ENCODE measurements at places on chromosomes 4 and X. TPM values are rescaled to one million over a fixed set of nuclear protein-coding genes. Genes with fewer than 3 reads are reported as not detected.

GRCh38 chrX:63466690-63467089 lies 115.6 kb upstream of the SPIN4 start:
- H3K27me3 ChIP-seq, result no peaks in the 10 kb centered on the region
- H3K36me3 ChIP-seq, result no peaks in the 10 kb centered on the region
- no peaks in the 10 kb centered on the region for H3K4me1 ChIP-seq
- H3K4me3 ChIP-seq, result no peak overlapping the region
- DNase-seq, result no peak
- no peak overlapping the region for H3K27ac ChIP-seq

- H3K4me1 ChIP-seq, result no peaks in the 10 kb centered on the region
- H3K4me3 ChIP-seq, result no peak overlapping the region
- no peaks in the 10 kb centered on the region for H3K27me3 ChIP-seq
Observed at GRCh38 chr4:38800961-38801450, 3.6 kb downstream of the TLR1 start.

DNA sequence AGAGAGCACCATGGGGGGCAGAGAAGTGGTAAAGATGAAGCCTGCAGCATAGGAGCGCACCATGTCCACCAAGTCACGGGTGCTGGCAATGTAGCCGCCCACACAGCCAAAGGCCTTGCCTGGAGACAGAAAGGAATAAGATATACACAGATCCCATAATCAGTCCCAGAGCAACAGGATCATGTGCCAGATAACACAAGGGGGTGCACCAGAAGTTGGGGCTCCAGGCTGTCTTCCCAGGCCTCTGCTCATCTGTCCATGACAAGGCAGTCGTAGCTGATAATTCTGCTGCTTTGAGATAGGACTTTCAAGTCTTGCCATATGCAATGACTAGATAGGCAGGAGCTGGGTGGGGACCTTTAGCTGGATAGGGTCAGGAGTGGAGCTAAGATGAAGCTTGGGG lies 14.7 kb downstream of the APEX2 start:
- H3K36me3 ChIP-seq, result no peaks in the 10 kb centered on the region
- no peaks in the 10 kb centered on the region for H3K27me3 ChIP-seq
- H3K4me1 ChIP-seq, result no peaks in the 10 kb centered on the region
- H3K4me3 ChIP-seq, result no peak overlapping the region
- no peak for DNase-seq

GRCh38 chr4:172596206-172596605 lies 572.4 kb upstream of the GALNT7 start:
- no peak for DNase-seq
- H3K27me3 ChIP-seq, result no peaks in the 10 kb centered on the region
- no peak overlapping the region for H3K27ac ChIP-seq
- no peaks in the 10 kb centered on the region for H3K4me1 ChIP-seq

- no peak overlapping the region for H3K4me3 ChIP-seq
- no peak overlapping the region for H3K27ac ChIP-seq
- no peak for DNase-seq
- H3K4me1 ChIP-seq, result no peaks in the 10 kb centered on the region
- no peaks in the 10 kb centered on the region for H3K27me3 ChIP-seq
Observed at GRCh38 chr4:24672880-24673279, 88.5 kb upstream of the DHX15 start.

- DNase-seq, result no peak
- H3K4me1 ChIP-seq, result no peaks in the 10 kb centered on the region
- no peaks in the 10 kb centered on the region for H3K27me3 ChIP-seq
- H3K36me3 ChIP-seq, result no peaks in the 10 kb centered on the region
- H3K27ac ChIP-seq, result no peak overlapping the region
Observed at GRCh38 chrX:109399831-109400230, 82.1 kb downstream of the GUCY2F start.

- no peaks in the 10 kb centered on the region for H3K27me3 ChIP-seq
- H3K4me3 ChIP-seq, result no peak overlapping the region
- no peak for DNase-seq
Observed at GRCh38 chrX:133185119-133185518, 33.0 kb downstream of the TFDP3 start.

DNA sequence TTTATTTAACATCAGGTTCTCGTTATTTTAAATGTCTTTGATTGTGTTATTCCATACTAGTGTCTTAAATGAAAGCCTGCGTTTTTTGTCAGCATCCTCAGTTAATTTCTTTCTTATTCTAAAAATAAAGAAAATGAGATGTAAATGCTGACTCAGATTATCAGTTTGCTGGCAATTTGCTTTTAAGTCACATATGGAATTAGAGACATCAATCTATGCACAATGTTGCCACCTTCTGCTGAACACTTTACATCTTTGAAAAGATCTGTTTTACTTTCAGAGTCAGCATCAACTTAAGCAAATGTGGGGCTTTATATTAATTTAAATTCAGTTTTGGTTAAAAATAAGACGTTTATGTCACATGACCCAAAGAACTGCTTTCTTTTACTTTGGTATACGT lies 99.2 kb downstream of the ADGRL3 start:
- no peak overlapping the region for H3K27ac ChIP-seq
- no peaks in the 10 kb centered on the region for H3K36me3 ChIP-seq
- no peak for DNase-seq
- H3K4me1 ChIP-seq, result no peaks in the 10 kb centered on the region
- no peak overlapping the region for H3K4me3 ChIP-seq

DNA sequence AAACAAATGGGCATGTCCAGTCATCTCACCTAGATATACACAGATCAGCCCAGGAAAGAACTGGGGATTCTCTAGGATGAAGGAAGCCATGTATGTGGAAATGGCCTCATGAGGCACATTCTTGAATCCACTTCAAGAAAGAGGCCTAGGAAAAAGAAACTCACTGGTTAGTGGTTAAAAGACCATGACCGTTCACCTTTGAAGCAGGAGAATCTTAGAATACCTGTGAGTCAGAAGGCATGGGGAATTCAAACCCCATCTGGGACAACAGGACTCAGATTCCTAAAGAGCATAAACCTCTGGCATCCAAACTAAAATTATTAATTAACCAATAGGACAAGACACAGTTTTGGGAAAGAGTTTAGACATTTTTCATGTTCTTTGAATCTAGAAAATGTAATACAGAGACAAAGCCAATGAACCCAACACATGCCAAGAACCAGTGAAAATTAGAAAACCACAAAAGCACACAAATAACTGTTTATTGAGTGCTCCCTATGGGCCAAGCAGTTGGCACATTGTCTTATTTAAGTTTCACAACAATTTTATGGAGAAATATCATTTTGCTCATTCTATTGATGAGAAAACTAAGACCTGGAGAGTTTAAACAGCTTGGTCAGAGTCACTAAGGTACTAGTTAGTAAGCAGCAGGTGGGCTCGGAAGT lies 97.5 kb downstream of the NPNT start:
- no peaks in the 10 kb centered on the region for H3K4me1 ChIP-seq
- no peak overlapping the region for H3K27ac ChIP-seq
- no peaks in the 10 kb centered on the region for H3K36me3 ChIP-seq
- H3K4me3 ChIP-seq, result no peak overlapping the region
- no peak for DNase-seq

DNA sequence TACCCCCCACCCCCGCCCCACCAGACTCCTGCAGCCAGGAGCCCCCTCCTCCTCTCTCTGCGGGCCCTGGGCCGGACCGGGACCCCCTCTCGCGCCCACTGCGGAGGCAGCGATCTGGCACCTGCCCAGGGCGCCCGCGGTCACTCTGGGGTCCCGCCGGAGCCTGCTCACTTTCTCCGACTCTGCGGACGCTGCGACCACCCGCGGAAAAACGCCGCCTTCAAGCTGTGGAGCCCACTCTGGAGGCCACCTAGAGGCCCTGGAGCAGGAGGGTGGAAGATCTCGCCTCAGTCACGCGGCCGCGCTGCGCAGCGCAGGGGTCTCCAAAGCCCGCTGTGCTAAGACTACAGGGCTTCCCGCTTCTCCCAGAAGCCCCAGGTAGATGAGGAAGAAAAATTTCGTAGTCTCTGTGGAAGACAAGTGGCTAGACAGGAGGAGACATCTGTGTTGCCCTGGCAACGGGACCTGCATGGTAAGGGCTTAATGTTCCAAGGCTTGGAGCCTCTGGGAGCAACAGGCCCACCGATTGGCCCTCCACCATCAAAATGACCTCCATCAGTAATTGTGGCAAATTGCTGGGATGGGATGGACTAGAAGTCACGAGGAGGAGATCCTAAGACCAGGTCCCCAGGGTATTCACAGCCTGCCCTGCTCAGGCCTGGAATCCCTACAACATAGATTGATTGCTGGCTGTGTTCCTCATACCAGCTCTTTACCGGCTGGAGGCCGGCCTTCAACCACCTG lies at the start of gene PNMA6F:
Gene PNMA6F (minus strand): TSS at position 387 of the 744 bp plus-strand sequence. CDS start 1,093 bp downstream, outside the sequence.
- H3K27ac ChIP-seq, result no peak within 1 kb of the TSS
- H3K4me3 ChIP-seq, result no peak within 1 kb of the TSS
- peak; percentile 44 for DNase-seq
- H3K4me1 ChIP-seq, result no peaks in the 10 kb centered on the region
- no peaks in the 10 kb centered on the region for H3K27me3 ChIP-seq

- H3K27me3 ChIP-seq, result no peaks in the 10 kb centered on the region
- no peaks in the 10 kb centered on the region for H3K36me3 ChIP-seq
- H3K4me3 ChIP-seq, result no peak overlapping the region
- H3K4me1 ChIP-seq, result no peaks in the 10 kb centered on the region
- no peak overlapping the region for H3K27ac ChIP-seq
Observed at GRCh38 chrX:124981420-124981819, 338.3 kb upstream of the TEX13C start.

DNA sequence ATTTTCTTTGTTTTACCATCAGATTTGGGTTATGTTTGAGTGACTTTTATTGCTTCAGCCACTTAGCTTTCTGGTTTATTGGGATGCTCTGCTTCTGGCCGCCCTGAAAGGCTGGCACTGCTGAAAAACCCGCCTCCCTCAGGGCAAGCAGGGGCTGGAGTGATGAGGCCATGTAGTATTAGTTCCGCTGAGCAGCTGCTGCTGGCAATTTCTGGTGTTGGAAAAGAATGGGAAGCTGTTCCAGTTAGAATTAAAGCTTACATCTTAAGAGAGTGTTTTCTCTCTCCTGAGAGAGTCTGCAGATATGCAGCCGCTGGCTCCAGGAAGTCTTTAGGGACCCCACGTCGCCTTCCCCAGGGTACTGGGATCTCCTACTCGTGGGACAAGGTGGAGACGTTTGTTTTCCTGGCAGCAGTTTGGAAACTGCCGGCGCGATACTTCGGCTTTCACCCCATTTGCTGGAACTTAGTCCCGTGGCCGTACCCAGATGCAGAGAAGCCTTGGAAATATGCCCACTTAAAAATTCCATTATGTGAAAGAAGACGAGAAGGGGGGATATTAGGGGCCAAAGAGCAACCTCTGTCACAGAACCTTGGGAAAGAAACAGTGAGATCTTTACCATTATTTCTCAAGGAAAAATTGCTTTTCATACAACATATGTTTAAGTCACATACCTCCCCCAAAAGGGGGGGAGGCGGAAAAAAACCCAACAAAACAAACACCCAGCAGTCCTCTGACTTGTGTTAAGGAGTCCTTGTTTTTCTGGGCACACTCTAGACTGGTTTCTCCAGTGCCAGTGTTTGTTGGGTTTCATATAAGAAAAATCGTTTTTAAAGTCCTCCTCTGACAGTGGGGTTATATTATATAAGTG lies 72.6 kb downstream of the TMEM131L start:
- H3K36me3 ChIP-seq, result no peaks in the 10 kb centered on the region
- no peaks in the 10 kb centered on the region for H3K4me1 ChIP-seq
- peak overlapping the region; percentile 15 for H3K27ac ChIP-seq

GRCh38 chrX:143095816-143096215 lies 70.1 kb downstream of the SPANXN4 start:
- no peak overlapping the region for H3K27ac ChIP-seq
- no peaks in the 10 kb centered on the region for H3K27me3 ChIP-seq
- H3K4me3 ChIP-seq, result no peak overlapping the region
- no peak for DNase-seq
- no peaks in the 10 kb centered on the region for H3K36me3 ChIP-seq

DNA sequence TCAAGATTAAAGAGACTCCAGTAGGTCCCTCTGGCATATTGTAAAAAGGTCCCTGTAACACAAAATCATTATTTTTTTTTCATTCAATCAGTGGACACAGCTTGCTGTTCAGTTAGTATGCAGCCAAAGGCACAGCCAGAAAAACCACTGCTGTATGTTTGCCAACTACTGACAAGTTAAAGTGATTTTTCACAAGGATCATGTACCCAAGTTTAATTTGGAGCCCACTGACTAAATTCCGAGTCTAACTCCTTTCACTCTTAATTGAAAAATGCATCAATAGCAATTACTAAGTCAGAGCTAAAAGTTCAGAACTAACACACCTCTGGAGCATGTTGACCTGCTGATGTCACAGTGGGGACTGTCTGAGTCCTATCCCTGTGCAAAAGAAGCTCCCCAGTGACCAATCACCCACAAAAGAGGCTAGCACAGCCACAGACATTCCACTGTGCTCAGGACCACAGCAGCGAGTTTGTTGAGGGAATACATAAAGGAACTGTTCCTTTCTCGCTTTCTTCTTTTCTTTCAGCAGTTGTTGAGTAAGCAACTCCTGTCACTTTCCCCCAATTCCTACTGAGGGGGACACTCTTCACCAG lies 60.4 kb downstream of the STX18 start:
- no peaks in the 10 kb centered on the region for H3K4me1 ChIP-seq
- no peaks in the 10 kb centered on the region for H3K36me3 ChIP-seq
- DNase-seq, result no peak
- no peak overlapping the region for H3K4me3 ChIP-seq
- H3K27ac ChIP-seq, result no peak overlapping the region

- no peak overlapping the region for H3K4me3 ChIP-seq
- DNase-seq, result no peak
- no peaks in the 10 kb centered on the region for H3K27me3 ChIP-seq
- no peaks in the 10 kb centered on the region for H3K4me1 ChIP-seq
Observed at GRCh38 chr4:143021384-143021783, 163.3 kb upstream of the USP38 start.

HDX gene
- 2.9 TPM for total RNA-seq

HTR2C gene
- total RNA-seq, result not detected

SPANXN3 gene
- total RNA-seq, result not detected

MSL3 gene
- 11.4 TPM for total RNA-seq

CFI gene
- 30.4 TPM for total RNA-seq

WAS gene
- 4.5 TPM for total RNA-seq

TMA16 gene
- total RNA-seq, result 11.4 TPM

IQCM gene
- total RNA-seq, result not detected

CXorf51B gene
- not detected for total RNA-seq

FTSJ1 gene
- 43.3 TPM for total RNA-seq

CCSER1 gene
- total RNA-seq, result 11.8 TPM

ANKRD50 gene
- 11.7 TPM for total RNA-seq
